ENCODE measurements at places on chromosomes 11 and 22.

GRCh38 chr11:84788220-84788619 is 838.9 kb downstream of the DLG2 start:
- no peak for DNase-seq

DNA sequence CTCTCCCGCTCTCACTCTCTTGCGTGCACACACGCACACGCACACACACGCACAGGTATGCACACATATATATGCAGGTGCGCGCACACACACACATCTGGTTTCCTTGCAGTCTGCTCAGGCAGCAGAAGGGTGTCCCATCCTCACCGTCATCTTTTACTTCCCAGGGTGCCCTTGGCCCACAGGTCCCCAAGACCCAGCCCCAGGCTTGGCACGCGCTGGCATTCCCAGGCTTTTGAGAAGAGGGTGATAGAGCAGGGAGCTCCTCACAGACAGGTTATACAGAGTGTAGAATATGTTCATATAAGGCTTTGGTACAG is 52.0 kb upstream of the SPATA19 start:
- DNase-seq, result no peak

- no peak for DNase-seq
These were observed 42.5 kb upstream of the CEP126 start for GRCh38 chr11:101872171-101872882.

GRCh38 chr11:94870422-94870821 is 102.3 kb downstream of the AMOTL1 start:
- DNase-seq, result no peak

- DNase-seq, result no peak
These were observed 52.8 kb upstream of the GRK3 start for GRCh38 chr22:25511725-25512124.
